Fibroblast of skin of scalp (primary cell): ENCODE measurements at places on chromosomes 3 and 15.
A peak's percentile ranks its signal among the peaks of the same experiment; 100 is the strongest.

DNA sequence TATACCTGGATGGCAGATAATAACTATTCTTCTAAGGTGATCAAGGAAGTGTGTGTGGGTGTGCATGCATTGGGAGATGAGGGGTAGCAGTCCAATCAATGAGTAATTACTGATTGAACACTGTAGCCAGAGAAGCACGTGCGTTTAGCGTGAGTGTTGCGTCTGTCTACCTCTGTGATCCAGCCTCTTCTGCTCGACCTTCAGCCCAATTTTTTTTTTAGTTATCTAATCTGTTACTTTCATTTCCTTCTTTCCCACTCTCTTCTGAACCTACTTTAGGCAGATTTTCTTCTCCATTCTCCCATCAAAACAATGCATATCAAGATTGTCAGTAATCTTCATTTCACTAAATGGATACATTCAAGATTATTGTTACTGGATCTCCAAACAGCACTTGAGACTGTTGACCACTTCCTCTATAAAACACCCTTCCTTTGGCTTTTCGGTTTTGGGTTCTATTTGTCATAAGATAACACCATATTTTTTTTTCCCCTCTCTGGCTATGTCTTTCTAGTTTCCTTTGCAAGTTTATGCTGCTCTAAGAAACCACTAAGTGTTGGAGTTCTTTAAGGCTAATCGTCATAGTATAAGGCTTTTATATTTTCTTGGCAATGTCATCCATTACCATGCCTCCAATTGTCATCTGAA is 41.0 kb downstream of the MCTP2 start:
- DNase-seq = no peak

GRCh38 chr3:155350571-155350970 is 57.1 kb upstream of the STRIT1 start:
- no peak for DNase-seq

DNA sequence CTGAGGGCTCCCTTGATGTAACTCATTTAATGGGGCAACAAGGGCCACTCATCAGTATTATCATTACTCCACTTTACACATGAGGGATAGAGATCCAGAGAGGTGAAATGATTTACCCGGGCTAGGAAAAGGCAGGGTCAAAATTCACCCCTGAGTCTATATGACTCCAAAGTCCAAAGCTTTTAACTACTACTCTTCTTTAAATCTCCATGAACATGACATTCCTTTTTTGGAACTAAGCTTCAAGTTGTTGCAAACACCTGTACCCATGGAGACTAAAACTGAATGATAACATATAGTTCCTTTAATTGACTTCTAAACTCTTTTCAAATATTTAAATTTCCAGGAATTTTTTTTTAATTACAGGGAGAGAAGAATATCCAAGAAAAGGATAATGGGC is 292.9 kb upstream of the GADL1 start:
- no peak for DNase-seq

DNA sequence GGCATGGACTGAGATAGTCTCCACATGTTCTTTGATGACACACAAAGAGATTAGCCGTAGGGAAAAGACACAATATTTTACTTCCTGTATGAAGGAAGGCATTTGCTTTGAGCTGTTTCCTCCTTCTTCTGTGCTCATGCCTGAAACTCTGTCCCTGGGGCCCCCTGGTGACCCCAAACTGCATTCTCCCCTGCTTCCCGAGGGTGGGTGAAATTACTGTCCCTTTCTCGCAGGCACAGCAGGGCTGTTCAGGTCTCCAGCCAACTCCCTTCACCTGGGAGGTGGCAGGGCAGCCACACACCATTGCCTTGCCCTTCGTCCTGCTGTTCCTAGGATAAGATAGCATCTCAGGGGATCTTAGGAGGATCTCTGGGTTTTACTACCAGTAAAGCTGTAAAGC is 79.2 kb downstream of the GABRG3 start:
- DNase-seq = no peak

- no peak for DNase-seq
These were observed 196.8 kb upstream of the ICE2 start for GRCh38 chr15:60675763-60676162.

DNA sequence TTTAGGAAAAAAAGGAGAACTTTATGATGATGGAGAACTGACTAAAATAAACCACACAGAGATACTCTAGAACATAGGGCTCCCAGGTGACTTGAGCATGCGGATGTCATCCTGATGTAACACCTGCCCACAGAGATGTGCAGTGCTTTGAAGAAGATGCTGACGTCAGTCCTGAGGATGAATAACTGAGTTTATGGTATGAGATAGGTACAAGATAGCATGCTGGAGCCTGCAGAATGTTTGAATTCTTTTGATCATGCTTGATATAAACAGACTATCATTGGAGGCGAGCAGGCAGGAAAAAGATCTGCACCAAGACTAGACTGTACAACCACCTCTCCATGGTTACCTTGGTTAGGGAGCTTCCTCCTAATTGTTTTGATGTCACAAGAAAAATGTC is 12.4 kb downstream of the CCR4 start:
- no peak for DNase-seq

GRCh38 chr3:65889707-65890099 is 149.0 kb downstream of the MAGI1 start:
- DNase-seq = no peak

DNA sequence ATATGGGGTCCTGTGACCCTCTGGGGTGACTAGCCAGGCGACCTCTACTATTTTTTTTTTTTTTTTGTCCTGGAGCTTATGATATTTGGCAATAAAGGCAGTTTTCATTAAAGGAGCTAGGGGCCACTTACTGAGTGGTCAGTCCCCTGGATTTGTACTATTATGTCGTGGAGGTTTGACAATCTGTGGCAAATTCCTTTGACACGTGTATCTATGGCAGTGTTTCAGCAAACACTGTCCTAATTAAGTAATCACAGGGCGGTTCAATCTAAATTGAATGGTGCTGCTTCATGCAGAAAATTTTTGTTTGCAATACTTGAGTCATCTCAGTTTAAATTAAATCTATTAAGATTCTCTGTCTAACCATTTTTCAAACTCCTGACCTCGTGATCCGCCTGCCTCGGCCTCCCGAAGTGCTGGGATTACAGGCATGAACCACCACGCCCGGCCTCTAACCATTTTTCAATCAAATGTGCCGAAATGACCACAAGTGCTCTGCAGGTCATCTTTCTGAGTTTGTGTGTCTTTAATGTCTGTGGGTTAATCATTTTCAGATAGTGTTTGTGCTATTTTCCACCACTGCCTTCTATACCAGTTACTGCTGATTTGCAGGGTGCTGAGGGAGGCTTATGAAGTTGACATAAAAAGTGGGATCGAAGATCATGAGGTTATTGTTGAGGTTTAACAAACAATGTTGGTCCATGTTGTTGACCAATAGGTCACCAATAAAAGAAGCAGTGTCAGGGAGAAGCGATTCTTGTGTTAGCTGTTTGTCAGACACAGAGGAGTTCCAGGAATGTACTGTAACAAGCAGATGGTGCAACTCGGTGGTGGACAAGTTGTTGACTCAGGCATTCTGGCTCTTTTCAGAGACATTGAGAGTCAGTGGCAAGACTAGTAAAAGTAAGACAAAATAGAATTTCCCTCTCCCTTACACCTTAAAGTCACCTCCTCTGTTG is 18.6 kb upstream of the SLC2A2 start:
- peak; percentile 59 for DNase-seq

GRCh38 chr15:59406446-59406845 is 31.5 kb upstream of the FAM81A start:
- DNase-seq = no peak

DNA sequence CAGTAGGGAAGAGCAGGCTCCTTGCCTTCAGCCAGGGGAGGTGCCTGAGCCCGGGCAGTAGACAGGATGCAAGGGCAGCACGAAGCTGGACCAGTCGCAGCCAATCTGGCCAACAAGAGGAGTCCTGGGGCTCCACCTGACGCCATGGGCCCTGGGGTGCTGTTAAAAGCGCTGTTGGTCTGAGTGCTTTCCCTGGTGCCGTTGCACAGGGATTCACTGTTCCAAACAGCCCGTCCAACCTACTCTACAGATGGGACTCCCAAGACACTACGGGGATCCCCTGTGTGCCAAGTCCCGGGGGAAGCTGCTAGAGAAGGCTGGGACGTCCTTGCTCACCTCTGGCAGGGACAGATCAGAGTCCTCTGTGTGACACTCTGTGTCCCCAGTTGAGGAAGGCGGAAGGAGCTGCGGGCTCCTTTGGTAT is 632 bp downstream of the CTSH start:
- DNase-seq = no peak

DNA sequence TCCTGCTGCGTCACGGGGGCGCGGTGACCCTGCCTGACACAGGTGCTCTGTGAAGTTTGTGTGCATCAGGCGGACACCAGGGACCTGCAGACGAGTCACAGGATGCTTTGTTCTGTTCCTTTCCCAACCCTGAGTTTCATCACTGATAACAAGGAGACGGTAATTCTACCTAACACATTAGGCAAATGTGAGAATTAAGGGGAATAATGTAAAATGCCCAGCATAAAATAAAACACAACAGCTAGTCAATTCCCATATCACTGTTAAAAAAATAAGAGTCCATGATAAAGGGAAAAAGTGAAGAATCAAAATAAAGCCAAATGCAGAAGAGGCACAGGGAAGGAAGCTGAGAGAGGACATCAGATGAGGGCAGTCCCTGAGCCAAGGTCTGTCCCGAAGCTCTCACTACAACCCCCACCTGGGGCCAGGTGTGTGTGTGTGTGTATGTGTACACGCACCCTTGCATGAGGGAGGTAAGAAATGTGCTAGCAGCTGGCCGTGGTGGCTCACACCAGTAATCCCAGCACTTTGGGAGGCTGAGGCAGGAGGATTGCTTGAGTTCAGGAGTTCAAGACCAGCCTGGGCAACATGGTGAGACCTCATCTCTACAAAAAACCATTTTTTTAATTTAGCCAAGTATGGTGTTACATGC is 27.5 kb downstream of the PLA2G4D start:
- DNase-seq = no peak

DNA sequence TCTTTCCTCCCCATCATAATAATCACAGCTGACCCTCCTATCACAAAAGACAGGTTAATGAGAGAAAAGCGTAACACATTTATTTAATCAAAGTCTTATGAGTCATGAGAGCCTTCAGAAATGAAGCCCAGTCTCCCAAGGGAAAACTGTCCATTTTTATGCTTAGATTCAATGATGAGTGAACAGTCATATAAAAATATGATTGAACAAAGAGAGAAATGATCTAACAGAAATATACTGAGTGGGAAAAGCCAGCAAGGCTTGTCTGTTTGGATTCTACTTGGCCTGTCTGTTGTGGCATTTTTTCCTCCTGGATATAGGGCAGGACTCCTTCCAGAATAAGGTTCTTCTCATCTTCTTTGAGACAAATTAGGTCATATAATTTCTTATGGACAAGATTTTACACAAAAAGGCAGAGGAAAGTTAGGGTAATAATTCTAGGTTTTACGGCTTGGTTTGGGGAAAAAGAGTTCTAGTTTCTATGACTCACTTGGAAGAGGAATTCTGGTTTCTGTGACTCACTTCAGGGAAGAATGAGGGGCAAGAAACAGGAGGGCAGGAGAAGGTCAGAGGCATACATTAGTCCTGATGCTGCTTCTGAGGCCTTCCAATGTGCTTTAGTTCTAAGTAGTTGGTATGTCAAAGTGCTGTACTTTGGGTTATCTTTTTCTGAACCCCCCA is 534.2 kb downstream of the ZIC1 start:
- peak; percentile 95 for DNase-seq

GRCh38 chr3:11236588-11237461 is 35.4 kb upstream of the ATG7 start:
- DNase-seq = peak; percentile 73

- DNase-seq = peak; percentile 96
These were observed 52.2 kb downstream of the TP53BP1 start for GRCh38 chr15:43440721-43441281.

- no peak for DNase-seq
These were observed 13.0 kb downstream of the GP5 start for GRCh38 chr3:194386066-194386465.

- DNase-seq = peak; percentile 13
These were observed at the start of gene PAQR9 for GRCh38 chr3:142963516-142964448. Gene PAQR9 (minus strand): TSS chr3:142963674. CDS start chr3:142963336, 338 bp downstream.

GRCh38 chr3:24668039-24668438 is 173.4 kb upstream of the THRB start:
- no peak for DNase-seq

GRCh38 chr3:55434789-55435188 is 52.3 kb downstream of the WNT5A start:
- peak; percentile 38 for DNase-seq

DNA sequence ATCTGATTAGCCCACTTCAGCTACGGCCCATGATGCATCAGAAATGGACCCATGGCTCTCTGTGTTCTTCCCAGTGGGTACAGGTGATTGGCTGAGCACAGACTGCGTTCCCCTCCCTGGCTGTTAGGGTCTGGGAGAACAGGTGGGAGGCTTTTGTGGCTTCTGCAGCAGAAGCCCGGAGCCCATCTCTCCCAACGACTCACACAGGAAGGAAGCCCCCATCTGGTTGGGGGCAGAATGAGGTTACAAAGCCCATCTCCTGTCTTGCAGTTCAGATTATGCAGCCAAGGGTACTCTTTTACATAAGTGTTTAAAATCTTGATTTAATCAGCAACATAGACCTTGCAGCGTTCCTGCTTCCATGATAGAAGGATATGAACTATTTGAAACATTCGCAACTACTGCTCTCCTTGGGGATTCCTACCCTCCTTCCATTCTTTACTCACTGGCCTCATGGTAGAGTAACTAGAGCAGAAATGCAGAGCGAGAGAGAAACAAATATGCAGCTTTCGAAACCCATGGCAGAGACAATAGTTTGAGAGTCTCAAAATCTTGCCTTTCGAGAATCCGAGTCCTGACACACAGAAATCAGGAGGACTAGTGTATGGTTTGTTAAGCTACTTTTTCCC is 291.3 kb downstream of the TLE3 start:
- DNase-seq = no peak

DNA sequence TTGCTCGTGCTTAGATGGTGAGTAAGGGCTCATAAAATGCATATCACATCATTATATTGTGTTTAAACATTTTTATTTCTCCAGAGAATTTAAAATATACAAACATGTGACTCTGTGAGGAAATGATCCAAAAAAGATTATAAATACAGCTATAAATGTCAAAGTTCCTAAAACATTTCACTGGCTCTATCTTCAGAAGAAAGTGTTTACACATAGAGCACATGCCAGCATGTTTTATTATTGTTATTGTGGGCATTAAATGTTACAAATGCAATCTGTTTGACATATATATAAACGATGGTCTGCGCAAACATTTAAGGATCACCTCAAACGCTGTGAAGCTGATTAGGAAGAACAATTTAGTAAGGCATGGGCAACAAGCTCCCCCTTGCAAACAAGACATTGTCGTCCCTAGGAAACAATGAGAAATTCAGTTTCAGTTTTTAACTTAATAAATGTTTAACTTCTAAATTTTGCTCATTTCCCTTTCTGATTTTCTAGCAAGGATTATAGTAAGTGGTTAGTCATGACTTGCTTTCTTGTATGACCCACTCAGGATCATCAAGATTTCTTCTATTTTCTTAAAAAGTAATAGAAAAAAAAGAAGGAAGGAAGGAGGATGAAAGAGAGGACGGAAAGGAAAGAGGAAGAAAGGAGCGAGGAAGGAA is 207.5 kb downstream of the SATB1 start:
- DNase-seq = no peak

GRCh38 chr15:72285402-72285801 is 13.0 kb upstream of the PARP6 start:
- no peak for DNase-seq

- DNase-seq = no peak
These were observed 34.7 kb downstream of the FOXL2 start for GRCh38 chr3:138912237-138912636.

- DNase-seq = no peak
These were observed 283.3 kb downstream of the ADAMTS17 start for GRCh38 chr15:100058458-100058857.
